Activated naive CD4-positive, alpha-beta T cell (primary cell): ENCODE measurements at places on chromosomes 5 and 9.

DNA sequence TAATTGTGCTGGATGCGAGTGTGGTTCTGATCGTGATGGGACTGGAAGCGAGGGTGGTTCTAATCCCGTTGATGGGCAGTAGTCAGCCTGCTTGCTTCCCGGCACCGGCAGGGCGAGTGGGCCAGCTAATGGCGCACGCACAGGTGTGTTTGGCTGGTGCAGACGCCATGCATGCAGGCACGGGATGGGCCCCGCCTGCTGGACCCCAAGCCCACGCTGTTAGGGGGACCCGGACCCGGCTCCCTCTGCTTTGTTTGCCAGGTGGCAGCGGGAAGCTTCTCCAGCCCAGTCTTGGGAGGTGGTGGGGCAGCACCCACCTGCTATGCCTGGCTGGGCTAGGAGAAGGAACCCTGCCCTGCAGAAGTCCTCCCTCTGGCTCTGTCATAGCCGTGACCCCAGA is 70.3 kb downstream of the VAV2 start:
- DNase-seq: no peak

DNA sequence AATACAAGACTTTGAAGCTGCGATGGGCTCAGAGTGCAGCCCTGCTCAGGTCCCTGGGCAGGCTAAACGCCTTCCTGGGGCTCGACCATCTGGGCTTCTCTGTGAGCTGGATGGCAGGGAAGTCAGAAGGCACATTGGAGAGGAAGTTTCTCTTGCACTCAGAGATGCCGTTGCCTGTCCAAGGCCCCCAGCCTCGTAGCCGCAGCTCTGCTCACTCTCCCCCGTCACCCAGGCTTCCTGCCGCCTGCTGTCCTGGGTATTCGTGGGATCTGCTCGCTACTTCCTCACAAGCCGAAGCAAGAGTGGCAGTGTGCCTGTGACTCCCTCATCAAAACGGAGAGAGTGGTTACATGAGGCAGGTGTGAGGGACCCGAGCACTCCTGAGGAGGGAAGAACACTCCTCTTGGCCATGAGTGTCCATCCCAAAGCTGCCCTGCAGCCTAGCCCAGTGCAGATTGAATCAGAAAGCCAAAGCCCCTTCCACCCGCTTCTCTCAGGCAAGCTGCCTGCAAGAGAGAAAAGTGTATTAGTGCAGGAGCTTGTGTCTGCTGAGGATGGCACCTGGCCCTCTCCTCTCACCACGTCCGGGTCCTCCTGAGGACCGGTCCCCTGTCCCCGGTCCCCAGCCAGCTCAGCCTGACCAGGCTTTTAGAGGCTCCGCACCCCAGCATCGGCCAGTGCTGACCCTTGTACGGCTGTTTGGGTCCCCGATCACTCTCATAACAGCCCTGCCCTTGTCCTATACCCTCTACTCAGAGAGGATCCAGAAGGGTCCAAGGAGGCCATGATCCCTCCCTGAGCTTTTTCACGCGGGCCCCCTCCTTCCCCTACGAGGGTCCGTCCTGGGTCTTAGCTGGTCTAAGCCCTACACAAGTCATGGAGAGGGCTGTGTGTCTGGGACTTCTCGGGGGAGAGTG is 7.3 kb downstream of the FCN2 start:
- DNase-seq: no peak

GRCh38 chr9:98702340-98702739 is 6.4 kb downstream of the GABBR2 start:
- DNase-seq: no peak

GRCh38 chr5:123441408-123441807 is 18.2 kb upstream of the CEP120 start:
- DNase-seq: no peak

DNA sequence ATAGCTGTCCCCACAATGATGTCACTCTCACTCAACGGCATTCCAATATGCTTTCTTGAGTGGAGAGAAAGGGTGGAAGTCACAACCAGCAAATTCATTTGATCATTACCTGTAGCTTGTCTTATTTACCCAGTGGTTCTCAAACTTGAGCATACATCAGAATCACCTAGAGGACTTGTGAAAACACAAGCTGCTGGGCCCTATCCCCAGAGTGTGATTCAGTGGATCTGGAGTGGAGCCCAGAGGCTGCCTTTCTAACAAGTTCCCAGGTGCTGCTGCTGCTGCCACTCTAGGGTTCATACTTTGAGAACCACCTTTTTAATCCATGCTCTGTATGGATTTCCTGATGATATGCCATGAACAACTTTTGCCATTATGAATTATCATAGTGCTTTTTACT is 94.7 kb downstream of the KLHL3 start:
- no peak for DNase-seq

DNA sequence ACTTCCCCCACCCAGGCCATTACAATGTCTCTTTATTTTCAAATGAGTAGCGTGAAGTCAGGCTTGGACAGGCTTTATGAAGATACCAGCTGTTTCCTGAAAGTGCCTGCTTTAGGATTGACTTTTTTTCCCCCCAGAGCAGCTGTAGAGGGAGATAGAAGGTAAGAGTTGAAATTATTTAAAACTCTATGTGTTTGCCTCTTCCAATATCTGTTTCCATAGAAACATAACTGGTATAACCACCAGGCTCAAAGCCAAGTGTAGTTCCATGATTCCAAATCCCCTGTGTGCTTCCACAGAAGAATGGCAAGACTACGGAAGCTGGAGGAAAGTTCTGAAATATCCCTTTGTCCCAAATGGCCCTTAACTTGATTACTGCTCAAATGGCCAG is 87.4 kb upstream of the TBC1D2 start:
- DNase-seq: no peak

DNA sequence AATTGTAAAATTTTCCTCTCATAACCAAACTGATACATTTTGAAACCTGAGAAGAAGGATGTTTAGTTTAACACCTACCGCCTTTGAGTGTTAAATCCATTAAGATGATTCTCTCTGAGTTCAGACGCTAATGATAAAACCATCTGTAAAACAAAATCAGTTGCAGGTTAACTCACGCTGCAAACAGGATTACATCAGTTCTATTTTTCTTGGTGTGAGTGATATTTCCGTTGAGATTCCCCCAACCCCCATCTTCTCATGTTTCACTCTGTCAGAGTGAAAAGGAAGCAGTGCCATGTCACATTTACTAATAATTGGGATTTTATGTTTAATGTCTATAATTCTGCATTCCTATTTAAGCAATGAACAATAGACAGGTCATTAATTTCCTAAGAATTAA is 146.5 kb downstream of the FANCC start:
- no peak for DNase-seq

GRCh38 chr5:40678460-40679147 is 1.1 kb upstream of the PTGER4 start:
- no peak for DNase-seq

DNA sequence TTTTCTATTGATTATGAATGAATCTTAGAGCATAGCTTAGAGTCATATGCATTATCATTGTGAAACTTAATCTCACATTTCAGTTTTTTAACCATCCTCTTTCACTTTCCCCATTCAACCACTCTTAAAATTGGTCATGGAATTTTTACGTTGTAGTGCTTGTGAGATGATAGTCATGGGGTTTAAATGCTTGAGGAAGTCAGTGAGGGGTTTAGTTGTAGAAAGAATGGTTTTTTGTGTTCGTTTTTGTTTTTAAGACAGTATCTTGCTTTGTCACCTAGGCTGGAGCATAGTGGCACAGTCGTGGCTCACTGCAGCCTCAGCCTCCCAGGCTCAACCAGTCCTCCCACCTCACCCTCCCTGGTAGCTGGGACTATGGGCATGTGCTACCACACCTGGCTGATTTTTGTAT is 19.6 kb downstream of the UGCG start:
- DNase-seq: no peak

DNA sequence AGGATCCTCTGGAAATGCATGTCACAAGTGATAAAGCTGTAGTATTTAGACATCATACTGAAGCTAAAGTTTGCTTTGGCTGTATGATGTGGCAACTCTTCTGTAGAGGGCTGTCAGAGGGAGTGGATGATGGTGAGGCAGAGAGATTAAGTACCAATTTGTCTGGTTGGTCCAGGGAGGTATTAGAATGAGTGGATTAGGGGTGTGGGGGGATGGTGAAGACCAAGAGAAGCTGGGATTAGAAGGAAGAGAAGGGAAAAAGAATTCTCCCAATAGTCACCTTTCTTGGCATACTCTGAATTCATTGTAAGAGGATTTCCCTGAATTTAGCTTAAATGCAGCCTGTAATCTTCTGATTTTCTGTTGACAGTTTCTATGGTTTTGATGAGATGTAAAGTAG is 3.6 kb downstream of the PCDHAC2 start:
- no peak for DNase-seq

- DNase-seq: no peak
Observed at GRCh38 chr9:114449236-114449635, 56.0 kb downstream of the WHRN start.

- no peak for DNase-seq
Observed at GRCh38 chr5:64534033-64534432, 28.2 kb downstream of the RGS7BP start.

DNA sequence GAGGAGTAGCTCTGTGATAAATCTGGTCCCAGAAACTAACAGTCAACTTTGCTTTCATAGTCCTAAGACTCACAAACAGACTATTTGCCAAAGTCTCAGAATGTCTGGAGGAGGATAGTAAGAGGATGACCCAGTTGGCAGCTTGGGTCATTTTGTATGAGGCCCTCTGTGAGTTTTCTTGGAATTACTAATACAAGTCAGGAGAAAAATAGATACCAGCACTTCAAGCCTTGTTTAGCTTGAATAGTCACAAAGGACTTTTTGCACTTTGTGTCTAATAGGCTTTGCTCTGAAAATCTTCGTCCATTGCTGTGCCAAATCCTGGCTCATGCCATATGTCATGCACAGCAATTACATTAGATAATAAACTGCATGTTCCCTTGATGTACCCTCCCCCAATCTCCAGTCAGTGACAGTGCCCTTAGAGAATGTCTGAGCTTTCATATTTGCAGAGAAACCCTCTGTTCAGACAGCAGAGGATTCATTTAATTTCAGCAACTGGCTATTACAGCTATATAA is 612.8 kb downstream of the CSNK1G3 start:
- DNase-seq: no peak

DNA sequence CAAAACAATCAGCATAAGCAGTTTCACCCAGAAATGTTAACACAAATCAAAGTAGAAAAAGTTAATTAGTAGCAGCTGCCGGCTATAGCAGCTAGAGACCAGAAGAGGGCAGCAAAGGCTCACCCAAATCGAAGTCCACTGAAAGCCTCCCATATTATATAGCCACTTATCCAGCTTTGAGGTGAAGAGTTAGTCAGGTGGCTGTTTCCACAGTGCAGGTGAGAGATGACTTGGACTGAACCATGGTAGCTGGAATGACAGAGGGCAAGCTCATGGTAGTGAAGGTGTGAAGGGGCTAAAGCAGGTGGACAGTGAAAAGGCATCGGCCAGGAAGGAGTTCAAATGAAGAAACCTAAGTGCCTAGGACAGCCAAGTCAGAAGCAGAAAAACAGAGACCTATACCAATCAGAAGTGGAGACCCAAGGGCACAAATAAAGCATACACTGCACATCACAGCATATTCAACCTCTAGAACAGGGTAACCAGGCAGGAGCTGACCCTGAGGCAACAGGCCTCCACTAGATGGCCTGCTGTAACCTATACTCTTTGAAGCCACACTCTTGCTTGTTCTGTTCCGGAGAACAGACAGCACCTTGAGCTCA is 7.2 kb upstream of the RNF38 start:
- no peak for DNase-seq

- no peak for DNase-seq
Observed at GRCh38 chr5:138700581-138701362, 52.5 kb upstream of the CTNNA1 start.

DNA sequence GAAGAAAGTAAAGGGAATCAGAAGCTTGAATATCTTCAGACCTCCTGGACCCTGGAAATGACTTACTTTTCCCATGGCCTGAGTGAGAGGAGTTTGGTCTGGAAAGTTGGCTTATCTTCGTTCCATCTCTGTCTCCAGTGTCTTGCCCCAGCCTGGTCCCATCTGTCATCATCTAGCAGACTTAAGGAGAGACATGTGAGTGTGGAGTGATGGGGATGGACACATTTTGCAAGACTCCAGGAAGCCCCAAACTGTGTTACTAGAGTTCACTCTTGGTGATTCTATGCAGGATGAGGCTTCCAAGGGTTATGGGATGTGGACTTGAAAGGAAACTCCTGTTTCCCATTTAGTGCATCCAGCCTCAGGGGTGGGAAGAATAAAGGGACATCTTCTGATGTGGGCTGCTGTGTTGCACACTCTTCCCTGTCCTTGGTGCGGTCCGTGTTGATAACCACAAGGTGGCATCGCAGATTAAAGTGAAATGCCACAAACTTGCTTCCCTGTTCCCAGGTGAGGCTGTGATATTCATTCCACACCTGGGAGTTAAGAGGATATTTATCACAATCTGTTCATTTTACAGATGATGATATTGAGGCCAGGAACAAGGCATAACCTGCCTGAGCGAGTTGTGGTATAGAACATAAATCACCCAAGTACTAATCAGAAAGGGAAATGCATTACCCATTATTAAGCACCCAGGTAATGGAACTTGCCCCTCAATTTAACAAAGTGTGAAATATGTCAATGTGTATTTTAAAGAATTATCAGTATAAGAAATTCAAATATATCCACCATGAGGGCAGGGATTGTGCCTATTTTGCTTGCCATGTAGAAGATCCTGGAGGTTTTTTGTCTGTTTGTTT is 269.9 kb upstream of the PAPPA start:
- no peak for DNase-seq

GRCh38 chr5:66742083-66742895 is 146.1 kb downstream of the MAST4 start:
- DNase-seq: no peak

DNA sequence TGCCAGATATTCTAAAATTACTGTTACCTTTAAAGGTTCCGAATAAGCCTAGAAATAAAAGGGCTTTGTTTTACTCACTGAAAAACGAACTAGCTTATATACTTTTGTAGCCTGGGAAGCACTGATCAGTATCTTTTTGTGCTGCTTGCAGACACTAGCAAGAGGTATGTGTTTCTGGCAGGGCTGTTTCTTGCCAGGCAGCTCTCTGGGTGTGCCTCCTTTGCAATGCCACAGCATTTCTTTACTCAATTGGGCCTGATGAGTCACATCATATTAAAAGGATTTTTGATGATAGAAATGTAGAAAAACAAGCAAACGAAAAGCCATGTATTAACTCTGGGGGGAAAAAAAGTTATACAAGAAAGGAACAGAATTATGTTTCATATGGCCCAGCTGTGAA is 35.6 kb downstream of the CD180 start:
- DNase-seq: peak; percentile 27
